ENCODE measurements at places on chromosomes 12 and 14.

- DNase-seq: no peak
Observed at GRCh38 chr14:50816395-50817047, 14.4 kb downstream of the NIN start.

DNA sequence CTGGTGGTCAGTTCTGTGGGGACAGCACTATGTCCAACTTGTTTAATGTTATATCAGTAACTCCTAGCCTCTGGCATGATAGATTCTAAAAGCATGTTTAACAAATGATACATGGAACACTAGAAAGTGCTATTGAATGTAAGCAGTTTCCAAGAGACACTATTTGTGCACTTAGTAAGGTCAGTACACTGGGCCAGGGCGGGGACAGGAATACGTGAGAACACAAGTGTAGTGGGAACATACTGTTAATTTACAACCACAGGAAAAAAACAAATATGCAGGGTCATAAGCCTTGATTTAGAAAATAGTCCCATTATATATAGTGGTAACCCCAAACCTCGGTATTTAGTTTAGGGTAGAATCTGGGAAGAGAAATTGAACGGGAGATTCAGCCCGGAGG is 88.9 kb upstream of the SLC38A2 start:
- no peak for DNase-seq

DNA sequence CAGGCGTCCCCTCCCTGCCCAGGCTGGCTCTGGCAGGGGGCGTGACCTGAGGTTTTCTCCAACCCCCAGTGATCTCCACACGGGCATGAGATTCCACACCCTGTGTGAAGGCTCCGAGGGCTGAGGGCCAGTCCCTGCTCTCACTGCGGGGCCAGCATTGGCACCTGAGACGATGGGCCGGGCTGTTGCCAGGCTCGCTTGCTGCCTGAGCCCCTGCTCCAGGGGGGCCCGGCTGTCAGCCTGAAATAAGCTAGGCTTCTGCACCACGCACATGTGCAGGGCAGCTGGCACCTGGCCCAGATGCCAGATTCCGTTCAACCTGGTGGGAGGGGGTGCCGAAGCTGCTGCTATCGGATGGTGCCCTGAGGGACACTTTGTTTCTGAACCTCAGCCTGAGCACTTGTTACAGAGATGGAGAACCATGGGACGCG is 196.5 kb upstream of the PRMT8 start:
- no peak for DNase-seq

- DNase-seq: no peak
Observed at GRCh38 chr12:88932457-88932856, 352.2 kb upstream of the KITLG start.

- DNase-seq: no peak
Observed at GRCh38 chr12:55932551-55932910, 1.6 kb downstream of the DGKA start.

DNA sequence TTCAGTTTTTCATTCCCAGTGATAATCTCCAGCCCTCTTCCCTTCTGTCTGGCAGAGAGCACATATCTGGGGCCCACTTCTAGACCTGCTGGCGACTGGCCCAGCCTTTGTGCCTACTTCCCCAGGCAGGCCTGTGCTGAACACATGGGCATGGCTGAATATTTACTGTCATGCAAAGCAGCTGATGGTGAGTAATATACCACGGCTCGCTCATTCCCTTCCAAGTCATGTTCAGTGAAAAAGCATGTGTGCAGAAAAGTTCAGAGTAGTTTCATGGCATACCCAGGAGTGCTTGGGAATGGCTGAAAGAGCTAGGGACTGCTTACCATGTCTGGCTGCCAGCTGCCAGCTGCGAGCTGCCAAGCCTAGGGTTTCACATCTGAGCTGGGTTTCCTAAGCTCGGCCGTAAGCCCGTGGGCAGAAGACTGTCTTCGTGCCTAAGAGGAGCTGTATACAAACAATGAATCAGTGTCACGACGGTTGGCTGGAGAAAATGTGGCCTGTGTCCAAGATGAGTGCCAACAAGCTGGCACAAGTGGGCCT is 179.9 kb upstream of the PELI2 start:
- no peak for DNase-seq

GRCh38 chr12:63826006-63826585 is 18.4 kb upstream of the SRGAP1 start:
- no peak for DNase-seq

GRCh38 chr12:32043928-32044549 is 62.6 kb upstream of the BICD1 start:
- no peak for DNase-seq

DNA sequence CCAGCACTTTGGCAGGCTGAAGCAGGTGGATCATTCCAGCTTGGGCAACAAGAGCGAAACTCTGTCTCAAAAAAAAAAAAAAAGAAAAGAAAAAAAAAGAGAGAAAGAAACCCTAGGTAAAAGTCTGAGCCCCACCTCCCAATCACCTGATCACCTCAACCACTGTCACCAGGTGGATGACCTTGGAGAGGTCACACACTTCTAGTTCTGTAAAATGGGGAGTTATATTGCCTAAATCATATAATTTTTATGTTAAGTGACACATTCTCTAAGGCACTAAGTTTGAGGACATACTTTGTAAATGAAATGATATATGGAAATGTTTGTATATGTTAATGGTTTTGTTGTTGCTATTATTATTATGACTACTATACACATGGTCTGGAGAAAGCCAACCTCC is 1.5 kb upstream of the ERBB3 start:
- DNase-seq: no peak

DNA sequence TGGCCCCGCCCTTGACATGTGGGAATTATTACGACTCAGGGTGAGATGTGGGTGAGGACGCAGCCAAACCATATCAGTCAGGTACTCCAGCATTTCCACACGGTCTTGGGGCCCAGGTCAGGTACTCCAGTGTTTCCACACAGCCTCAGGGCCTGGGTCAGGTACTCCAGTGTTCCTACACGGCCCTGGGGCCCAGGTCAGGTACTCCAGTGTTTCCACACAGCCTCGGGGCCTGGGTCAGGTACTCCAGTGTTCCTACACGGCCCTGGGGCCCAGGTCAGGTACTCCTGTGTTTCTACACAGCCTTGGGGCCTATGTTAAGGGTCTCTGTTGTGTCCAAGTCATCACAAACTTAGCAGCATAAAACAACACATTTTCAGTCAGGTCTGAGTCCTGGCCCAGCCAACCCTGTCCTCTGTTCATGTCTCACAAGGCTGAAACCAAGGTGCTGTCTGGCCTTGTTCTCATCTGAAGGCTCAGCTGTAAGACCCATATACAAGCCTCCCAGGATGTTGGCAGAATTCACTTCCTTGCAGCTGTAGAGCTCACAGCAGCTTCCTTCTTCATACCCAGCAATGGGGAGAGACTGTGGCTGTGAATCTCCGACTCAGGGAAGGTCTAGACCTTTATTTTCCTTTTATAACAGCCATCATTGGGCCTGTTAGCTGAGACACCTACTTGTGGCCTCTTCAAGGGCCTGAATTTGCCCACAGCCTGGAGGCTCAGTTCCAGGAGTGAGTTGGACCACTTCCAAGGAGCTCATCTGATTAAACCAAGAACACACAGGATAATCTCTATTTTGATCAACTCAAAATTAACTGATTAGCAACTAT is 107.6 kb upstream of the SFSWAP start:
- no peak for DNase-seq

- no peak for DNase-seq
Observed at GRCh38 chr14:77260199-77260598, 10.8 kb downstream of the NGB start.

- DNase-seq: no peak
Observed at GRCh38 chr12:48061938-48062719, 43.8 kb downstream of the SENP1 start.

GRCh38 chr12:1373901-1374735 is 220.3 kb downstream of the FBXL14 start:
- DNase-seq: no peak

DNA sequence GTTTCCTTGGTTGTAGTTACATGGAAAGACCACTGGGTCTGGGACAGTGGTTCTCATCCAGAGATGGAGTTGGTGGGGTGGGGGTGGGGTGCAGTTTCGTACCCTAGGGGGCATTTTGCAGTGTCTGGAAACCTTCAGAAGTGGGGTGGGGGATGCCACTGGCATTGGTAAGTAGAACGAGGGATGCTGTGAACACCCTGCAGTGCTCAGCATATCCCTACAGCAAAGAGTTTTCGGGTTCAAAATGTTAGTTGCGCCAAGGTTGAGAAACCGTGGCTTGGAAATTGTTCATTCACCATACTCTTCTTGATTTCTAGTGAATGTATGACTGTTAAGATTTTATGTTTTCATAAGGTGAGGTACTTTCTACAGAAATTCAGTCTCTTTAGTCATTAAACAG is 28.7 kb downstream of the TRAF3 start:
- DNase-seq: no peak

DNA sequence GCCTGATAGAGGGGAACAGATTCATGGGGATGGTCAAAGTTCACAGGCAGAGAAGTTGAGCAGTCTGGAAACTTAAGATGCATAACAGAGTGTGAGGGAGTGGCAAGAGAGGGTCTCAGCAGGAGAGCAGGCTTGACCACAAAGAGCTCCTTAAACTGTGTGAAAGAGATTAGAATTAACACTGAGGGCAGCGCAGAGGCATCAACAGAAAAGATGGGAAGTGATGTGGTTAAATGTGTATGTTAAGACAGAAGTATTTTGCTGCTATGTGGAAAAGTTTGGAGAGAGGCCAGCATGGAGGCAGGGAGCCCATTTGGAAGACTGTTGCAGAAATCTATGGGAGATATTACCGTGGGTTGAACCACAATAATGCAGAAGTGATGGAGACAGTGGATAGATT is 122.7 kb upstream of the LMNTD1 start:
- no peak for DNase-seq

GRCh38 chr12:14213542-14213941 is 151.9 kb upstream of the ATF7IP start:
- no peak for DNase-seq

DNA sequence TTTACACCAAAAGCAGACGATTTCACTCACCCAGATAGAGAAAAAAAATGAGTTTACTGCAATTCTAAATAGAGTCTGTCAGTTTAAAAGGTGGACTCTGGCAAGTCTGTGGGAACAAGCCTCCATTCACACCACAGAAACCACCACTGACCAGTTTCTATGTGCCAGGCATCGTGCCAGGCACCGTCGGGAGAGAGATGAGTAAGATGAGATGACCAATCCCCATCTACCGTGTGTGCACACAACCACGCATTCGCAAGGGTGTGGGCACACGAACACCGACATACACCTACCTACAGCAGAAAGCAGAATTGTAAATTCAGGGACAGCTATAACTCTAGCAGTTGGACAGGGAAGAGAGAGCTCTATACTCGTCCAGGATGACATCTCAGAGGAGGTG is 58.3 kb downstream of the PRIMA1 start:
- no peak for DNase-seq

DNA sequence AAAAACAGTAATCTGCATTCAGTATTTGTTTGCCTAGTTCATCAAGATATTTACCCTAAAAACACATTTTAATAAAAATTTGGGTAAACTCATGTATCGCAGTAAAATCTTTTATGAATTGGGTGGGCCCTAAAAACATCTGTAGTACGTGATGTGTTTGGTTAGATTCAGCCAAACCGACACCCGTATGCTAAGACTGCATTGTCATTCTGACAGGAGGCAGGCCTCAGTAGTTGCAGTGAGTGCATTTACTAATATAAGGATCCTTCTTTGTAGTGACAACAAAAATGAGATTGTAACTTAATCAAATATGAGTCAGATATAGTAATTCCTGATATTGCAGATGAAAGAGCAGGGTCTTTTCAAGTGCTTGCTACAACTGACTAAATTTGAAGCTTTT is 191.8 kb downstream of the SLC16A7 start:
- DNase-seq: no peak

DNA sequence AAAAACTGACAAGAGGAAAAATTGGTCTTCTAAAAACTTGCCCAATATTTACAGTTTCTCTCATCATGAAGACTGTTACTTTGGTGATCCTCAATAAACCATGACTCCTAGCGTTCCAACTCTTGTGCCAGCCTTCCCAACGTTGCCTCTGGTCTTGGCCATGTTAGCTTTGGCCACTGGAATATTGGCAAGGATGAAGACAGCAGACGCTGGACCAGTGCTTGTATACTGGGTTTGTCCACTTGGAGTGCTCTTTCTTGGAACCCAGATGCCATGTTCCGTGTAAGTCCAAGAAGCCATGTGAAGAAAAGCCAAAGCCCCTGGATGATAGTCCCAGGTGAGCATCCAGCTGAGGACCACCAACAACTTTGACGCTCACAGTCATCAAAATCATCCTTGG is 379.6 kb downstream of the NUAK1 start:
- DNase-seq: no peak

- no peak for DNase-seq
Observed at GRCh38 chr14:66088656-66089055, 397.5 kb upstream of the CCDC196 start.

- DNase-seq: no peak
Observed at GRCh38 chr14:29227631-29228030, 461.0 kb downstream of the FOXG1 start.

DNA sequence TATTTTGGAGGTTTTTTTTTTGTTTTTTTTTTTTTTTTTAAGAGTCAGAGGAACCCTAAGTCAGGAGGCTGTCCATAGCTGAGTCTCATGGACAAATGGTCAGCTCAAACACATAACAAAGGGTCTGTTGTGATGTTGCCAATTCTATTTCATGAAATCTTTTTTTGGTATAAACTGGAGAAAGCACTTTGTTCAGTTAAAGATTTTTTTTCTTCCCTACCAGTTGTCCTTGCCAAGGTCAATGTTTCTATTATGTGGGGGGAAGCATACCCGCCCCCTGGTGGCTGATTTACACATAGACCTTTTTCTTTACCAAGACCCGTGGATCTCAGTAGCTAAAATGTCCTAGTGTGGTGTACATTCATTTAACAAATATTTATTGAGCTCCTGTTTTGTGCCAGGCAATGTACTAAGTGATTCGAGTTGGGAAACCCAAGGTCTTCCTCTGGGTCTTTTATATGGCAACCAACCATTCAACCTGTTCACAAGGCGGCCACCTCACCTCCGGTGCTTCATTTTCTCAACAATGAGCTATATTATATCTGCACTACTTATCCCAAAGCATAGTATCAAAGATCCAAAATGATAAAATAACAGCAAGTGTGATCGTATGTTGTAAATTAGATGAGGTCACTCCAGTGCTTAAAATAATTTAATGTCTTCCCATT is 214.5 kb downstream of the PAH start:
- DNase-seq: peak; percentile 1

DNA sequence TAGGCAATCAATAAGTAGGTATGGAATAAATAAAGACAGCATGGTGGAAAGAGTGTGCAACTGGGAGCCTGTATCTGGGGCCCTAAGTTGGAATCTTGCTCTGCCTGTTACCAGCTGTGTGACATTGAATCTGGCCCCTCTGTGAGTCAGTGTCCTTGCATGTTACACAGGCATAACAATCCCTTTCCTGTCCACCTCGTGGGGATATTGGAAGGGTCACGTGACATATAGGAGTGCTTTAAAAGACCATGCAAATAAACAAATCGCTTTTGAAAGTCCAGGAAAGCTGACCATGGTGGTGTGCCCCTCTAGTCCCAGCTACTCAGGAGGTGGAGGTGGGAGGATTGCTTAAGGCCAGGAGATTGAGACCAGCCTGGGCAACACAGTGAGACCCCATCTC is 51.1 kb upstream of the VRK1 start:
- no peak for DNase-seq

GRCh38 chr14:49977126-49977841 is 84.4 kb downstream of the ARF6 start:
- DNase-seq: peak; percentile 47

- DNase-seq: no peak
Observed at GRCh38 chr14:24324024-24324423, 10.8 kb downstream of the ADCY4 start.

Data from stimulated activated CD4-positive, alpha-beta T cell treated with anti-CD3 and anti-CD28 coated beads, Interleukin-12 subunit alpha, Interleukin-12 subunit beta, amount 100 ng/mL, for 4 hours (primary cell).